ENCODE measurements at places on chromosomes 13 and 19. TPM values are rescaled to one million over a fixed set of nuclear protein-coding genes. Genes with fewer than 3 reads are reported as not detected.

The ERCC5 gene
- total RNA-seq = 99.2 TPM

The PSG1 gene
- 0.36 TPM for total RNA-seq

The CKM gene
- total RNA-seq = under 0.01 TPM

DNA sequence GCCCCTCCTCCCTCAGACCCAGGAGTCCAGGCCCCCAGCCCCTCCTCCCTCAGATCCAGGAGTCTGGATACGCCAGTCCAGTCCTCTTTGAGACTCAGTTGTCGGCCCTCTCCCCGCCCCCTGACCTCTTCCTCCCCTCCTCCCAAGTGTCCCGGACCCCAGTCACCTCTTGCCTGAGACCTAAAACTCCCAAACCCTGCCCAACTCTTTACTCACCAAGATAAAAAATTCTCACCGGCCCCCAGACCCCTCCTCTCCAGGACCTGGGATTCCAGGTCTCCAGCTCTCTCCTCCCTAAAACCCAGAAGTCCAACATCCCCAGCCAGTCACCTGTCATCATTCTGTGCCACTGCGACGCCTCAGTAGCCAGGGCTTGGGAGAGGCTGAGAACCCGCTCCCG, 1.4 kb upstream of the HSD17B14 start:
- no peak for DNase-seq
- H3K4me3 ChIP-seq = no peak overlapping the region
- peaks cover 11% of the 10 kb centered on the region for H3K36me3 ChIP-seq
- H3K4me1 ChIP-seq = peaks cover 8% of the 10 kb centered on the region
- H3K27ac ChIP-seq = no peak overlapping the region

GRCh38 chr19:32350471-32350865, 5.1 kb downstream of the ZNF507 start:
- no peak overlapping the region for H3K4me3 ChIP-seq
- H3K27ac ChIP-seq = peak overlapping the region; percentile 49
- peaks cover 47% of the 10 kb centered on the region for H3K36me3 ChIP-seq
- H3K4me1 ChIP-seq = peaks cover 43% of the 10 kb centered on the region
- no peak for DNase-seq
- no peaks in the 10 kb centered on the region for H3K27me3 ChIP-seq

DNA sequence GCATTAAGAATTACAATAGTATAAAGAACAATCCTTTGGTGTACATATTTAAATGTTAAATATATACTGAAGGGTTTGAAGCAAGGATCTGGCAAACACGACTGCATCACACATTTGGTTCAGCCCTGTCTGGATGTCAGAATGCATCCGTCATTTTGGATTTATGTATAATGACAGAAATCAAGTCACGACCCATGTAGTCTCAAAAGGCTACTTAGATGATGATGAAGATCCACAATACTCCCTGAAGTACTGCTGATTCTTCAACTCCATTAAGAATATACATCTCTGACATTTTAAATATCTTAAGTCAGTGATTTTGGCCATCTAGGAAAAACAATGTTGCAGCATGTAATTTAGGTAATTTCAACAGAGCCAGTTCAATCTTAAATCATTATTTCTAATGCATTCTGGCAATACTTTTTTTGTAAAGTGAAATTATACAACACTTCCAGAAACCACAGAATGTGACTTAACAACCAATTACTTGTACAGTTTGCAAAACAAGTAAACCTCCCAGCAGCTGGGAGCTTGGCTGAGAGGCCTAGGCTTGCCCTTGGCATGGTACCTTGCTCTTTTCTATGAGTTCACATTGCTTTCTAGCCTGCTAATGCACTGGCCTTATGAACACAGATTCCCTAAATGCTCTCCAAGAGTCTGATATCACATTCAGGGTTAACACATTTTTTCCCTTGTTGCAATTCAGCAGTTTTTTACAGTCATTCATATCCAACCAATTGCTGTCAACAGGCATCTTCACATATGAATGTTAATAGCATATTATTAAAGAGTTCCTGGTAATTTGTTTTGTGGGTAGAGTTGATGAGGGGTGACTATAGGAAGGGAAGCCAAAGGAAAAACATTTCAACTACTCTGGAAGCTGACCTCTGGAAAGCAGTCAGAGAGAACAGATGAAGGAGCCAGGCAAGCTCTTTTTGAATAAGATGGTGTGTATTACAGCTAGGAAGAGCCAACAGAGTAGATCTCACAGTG, 175.2 kb downstream of the ENOX1 start:
- H3K27me3 ChIP-seq = no peaks in the 10 kb centered on the region
- no peak overlapping the region for H3K4me3 ChIP-seq
- no peaks in the 10 kb centered on the region for H3K36me3 ChIP-seq
- DNase-seq = no peak
- no peaks in the 10 kb centered on the region for H3K4me1 ChIP-seq

DNA sequence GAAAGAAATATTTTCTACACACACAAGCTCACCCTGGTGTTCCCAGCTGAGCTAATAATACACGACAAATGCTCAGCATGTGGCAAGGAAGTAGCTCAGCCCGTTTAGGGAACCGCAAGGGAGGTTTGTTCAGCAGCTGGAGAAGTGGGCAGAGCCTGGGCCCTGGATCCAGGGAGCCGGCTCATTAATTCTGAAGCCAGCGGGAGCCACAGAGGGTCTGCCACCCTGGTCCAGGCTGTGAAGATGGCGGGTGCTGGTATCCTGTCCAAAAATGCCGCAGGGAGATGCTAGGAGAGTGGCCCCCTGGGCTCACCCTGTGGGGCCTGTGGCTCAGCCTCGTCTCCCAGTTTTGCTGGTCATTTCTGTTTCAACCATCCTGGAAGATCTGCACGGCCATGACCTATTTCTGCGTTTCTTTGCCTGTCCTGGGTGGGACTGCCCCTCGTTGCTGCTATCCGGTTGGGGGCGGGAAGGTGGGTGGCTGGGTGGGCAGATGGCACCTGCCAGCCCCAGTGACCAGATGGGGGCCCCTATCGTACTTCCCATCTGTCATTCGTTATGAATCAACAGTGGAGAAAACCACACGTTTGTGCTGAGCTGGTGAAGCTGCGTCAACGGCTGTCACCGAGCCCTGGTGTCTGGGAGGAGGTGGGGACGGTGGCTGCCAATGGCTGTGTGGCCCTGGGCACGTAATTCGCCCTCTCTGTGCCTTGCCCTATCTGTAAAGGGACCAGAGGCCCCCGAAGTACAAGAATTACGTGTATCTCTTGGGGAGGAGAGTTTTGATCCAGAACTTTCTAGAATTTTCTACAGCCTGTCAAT, 2.7 kb upstream of the GNA15 start:
- no peak overlapping the region for H3K27ac ChIP-seq
- H3K4me3 ChIP-seq = no peak overlapping the region
- no peaks in the 10 kb centered on the region for H3K36me3 ChIP-seq

GRCh38 chr13:96444676-96445075, 354.8 kb downstream of the HS6ST3 start:
- H3K4me3 ChIP-seq = no peak overlapping the region
- no peak for DNase-seq
- no peaks in the 10 kb centered on the region for H3K36me3 ChIP-seq
- H3K4me1 ChIP-seq = no peaks in the 10 kb centered on the region
- no peak overlapping the region for H3K27ac ChIP-seq

Data from osteoblast (primary cell).